ENCODE measurements at places on chromosomes 12 and 14. TPM values are rescaled to one million over a fixed set of nuclear protein-coding genes. Genes with fewer than 3 reads are reported as not detected.

DNA sequence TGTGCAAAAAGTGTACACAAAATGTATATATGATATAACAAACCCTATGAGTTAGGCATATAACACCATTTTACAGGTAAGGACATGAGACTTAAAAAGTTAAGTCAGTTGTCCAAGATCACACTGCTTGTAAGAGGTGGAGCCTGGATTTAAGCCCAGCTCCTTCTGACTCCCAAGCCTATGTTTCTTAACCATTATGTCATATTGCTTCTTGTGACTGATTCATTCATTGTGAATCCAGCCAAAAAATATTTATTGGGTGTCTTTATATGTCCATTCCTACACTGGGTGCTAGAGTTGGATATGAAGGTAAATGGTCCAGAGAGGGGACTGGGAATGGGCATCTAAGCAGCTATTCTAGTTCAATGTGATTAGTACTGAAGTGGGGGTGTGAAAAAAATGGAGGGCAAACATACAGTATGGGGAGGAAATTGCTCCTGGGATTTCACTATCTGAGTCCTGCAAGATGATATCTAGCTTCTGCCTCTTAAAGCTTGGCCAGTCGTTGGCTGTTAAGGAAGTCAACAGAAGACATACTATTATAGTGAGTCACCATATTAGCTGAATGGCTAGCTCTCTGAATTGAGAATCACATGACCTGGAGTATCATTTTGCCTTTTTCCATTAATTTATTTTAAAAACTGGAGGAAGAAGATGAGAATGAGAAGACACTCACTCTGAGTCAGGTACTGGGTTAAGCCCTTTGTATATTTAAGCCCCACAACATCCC, 28.8 kb downstream of the PAX9 start:
- no peak for DNase-seq

GRCh38 chr14:54599966-54600716, 33.2 kb downstream of the SAMD4A start:
- DNase-seq, result no peak

GRCh38 chr12:90058704-90059103, 350.1 kb upstream of the ATP2B1 start:
- no peak for DNase-seq

GRCh38 chr14:99619835-99620834, 16.1 kb upstream of the CCDC85C start:
- DNase-seq, result no peak

DNA sequence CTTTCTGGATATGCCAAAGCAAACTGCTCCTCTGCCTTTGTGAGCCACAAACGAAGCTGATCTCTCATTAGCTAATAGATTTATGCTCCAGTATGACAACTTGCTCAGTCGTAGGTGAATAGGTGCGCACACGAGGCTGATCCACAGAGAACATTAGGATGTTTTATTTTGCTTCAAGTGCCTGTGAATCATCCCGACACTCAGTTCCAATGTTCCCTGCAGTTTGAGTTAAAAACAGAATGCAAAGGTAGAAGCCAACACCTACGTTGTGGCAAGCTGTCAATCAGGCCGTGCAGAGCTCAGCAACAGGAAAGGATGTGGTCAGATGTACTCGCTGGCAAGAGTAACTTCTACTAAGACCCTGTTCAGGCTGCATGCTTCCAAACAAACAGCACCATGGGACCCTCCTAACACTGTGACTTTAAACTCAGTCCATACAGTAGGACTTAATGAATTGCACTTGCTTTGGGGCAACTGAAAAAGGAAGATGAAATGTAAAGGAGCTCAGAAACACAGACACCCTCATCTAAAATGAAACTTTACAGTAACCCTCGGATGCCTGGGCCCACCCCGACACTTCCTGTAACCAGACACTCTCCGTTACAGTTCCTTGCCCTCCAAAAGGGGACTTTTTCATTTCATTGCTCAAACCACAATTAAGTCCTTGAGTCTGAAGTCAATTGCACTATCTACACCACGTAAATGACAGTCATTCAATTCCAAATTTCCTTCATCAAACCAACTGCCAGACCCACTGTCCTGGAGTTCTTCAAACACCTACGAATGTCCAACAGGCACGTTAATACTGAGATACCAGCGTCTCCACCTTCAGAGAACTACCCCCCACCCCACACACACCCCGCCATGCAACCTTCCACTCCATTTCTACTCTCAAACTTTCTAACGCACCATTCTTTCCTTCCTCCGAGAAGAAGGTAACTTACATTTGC, 1.6 kb downstream of the CCDC88C start:
- peak; percentile 87 for DNase-seq

GRCh38 chr14:79841433-79841832, 369.9 kb downstream of the DIO2 start:
- no peak for DNase-seq

GRCh38 chr14:102419716-102420115, 57.0 kb downstream of the TECPR2 start:
- no peak for DNase-seq

DNA sequence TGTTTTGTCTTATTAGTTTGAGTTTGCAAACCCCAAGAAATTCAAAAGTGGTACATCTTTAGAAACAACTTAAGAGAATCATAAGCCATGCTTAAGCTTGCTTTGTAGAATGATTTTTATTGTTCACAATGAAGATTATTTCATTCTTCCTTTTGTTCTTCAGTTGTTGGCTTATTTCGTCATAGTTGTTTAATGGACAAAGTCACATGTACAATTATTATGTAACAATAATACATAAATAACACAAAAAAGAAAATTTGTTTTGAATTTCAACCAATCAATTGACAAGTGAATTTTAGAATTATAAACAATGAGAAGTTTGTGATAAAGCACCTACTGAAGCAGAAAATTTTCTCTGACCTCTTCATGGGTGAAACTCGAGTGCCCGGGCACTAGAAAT, 111.8 kb upstream of the IGF1 start:
- no peak for DNase-seq

Gene FLRT2
- not detected for total RNA-seq

Gene KRR1
- 71.0 TPM for total RNA-seq

Gene GLIPR1L1
- total RNA-seq, result not detected

Gene GAS2L3
- 2.7 TPM for total RNA-seq

Gene SDR9C7
- total RNA-seq, result not detected

Gene APOF
- total RNA-seq, result not detected

Gene SYT10
- total RNA-seq, result not detected
